ENCODE measurements at places on chromosomes 3 and 15. TPM values are rescaled to one million over a fixed set of nuclear protein-coding genes. Genes with fewer than 3 reads are reported as not detected.

- H3K4me1 ChIP-seq: peaks cover 53% of the 10 kb centered on the region
- DNase-seq: no peak
- H3K4me3 ChIP-seq: no peak overlapping the region
- H3K27me3 ChIP-seq: no peaks in the 10 kb centered on the region
- peak overlapping the region; percentile 99 for H3K27ac ChIP-seq
These were observed 1.6 kb downstream of the IMPDH2 start for GRCh38 chr3:49027634-49028033.

DNA sequence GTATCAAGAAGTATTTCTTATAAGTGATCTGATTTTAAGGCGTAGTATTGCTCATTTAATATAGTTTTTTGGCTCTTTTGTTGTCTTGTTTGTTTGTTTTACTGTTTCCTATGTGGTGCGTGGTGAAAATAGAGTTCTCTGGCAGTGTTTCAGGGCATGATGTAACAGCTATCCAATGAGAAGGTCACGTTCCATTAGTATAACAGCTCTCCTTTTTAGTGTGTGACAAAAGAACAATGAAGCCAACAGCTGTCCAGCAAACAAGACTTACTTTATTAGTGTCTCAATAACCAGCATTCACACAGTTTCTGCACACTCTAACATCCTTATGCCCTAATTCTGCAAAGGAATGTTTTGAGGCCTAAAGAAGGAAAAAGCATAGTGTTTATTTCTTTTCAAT is 127.9 kb downstream of the SLC25A26 start:
- no peaks in the 10 kb centered on the region for H3K27me3 ChIP-seq
- DNase-seq: no peak
- H3K4me1 ChIP-seq: peaks cover 16% of the 10 kb centered on the region
- H3K36me3 ChIP-seq: peaks cover 17% of the 10 kb centered on the region
- H3K27ac ChIP-seq: no peak overlapping the region
- H3K4me3 ChIP-seq: no peak overlapping the region

DNA sequence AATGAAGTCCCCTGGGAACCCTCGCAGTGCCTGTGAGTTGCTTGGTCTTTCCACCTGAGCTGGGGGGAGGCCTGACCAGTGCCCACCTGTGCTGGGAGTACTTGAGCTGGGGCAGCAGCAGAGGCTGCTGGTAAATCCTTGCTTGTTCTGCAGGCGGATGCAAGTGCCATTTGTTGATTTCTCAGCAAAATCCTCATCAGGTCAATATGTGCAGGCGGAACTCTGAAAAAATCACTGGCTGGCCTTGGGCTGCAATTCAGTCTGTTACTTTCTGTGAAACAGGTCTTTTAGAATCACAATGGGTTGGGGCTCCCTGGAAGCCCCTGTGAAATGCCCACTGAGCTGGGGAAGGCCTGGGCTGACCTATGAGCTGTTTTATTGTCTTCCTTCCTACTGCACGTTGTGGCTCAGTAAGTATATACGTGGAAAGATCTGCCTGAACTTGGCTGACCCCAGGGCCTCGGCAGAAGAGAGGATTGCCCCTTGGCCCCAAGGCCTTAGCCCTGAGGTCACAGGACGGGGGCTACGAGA is 182.0 kb upstream of the RGMA start:
- DNase-seq: no peak
- no peak overlapping the region for H3K4me3 ChIP-seq
- no peaks in the 10 kb centered on the region for H3K27me3 ChIP-seq

DNA sequence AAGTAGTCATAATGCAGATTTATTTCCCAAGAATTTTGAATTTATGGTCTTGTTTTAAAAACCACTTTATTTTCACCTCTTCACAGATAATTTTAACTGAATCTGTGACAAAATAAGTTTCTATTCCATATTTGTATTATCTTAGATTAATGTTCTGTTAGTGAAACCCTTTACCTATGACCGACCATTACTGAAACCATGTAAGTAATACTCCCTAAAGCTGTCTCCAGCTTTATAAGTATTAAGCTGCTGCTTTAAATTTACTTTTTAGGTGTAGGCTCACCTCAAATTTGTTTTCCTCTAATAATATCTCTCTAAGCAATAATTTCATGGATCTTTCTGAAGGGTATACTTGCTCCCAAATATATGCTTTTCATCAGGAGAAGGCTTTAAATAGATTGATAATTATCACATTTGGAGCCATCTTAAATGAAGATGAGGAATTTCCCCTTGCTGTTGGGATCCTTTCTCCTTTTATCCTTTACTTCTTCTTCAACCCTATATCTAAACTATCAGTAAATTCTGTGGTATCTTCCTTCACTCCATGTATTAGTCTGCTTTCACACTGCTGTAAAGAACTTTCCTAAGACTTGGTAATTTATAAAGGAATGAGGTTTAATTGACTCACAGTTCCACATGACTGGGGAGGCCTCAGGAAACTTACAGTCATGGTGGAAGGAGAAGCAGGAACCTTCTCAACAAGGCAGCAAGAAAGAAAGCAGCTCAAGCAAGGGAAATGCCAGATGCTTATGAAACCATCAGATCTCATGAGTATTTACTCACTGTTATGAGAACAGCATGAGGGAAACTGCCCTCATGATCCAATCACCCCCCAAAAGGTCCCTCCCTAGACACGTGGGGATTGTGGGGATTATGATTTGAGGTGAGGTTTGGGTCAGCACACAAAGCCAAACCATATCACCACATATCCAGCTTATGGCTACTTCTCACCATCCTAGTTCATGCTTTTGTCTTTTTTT is 92.3 kb upstream of the P2RY1 start:
- DNase-seq: no peak
- H3K4me1 ChIP-seq: no peaks in the 10 kb centered on the region
- no peaks in the 10 kb centered on the region for H3K27me3 ChIP-seq
- H3K4me3 ChIP-seq: no peak overlapping the region
- H3K27ac ChIP-seq: no peak overlapping the region

DNA sequence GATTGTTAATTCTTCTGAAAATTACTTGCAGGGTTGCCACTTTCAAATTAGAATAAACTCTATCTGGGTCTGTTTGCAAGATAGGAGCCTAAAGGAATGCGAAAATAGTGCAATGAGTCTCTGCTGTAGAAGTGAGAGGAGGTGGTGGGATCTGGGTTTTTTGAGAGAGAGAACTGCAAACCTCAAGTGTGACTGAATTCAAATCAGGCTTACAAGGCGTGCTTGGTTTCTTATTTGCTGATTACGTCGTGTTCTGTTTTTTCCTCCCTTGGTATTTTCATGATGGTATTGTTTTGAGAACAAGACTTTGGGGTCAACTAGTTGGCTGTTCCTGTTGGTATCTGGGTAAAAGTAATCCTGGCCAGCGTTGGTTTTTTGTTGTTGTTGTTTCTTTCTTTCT is 490.9 kb upstream of the CFAP20DC start:
- H3K27ac ChIP-seq: peak overlapping the region; percentile 5
- peaks cover 5% of the 10 kb centered on the region for H3K36me3 ChIP-seq
- H3K4me1 ChIP-seq: peaks cover 7% of the 10 kb centered on the region
- no peak for DNase-seq

Gene C3orf22
- total RNA-seq: not detected

- H3K4me3 ChIP-seq: no peak overlapping the region
- peaks cover 11% of the 10 kb centered on the region for H3K27me3 ChIP-seq
- H3K27ac ChIP-seq: no peak overlapping the region
- DNase-seq: no peak
- H3K36me3 ChIP-seq: no peaks in the 10 kb centered on the region
These were observed 20.4 kb downstream of the PTH1R start for GRCh38 chr3:46897829-46898320.

Gene INAFM2
- total RNA-seq: 6.2 TPM

Gene TRA2B
- total RNA-seq: 229 TPM

Gene PDHB
- 66.4 TPM for total RNA-seq

- peaks cover 32% of the 10 kb centered on the region for H3K4me1 ChIP-seq
- H3K27ac ChIP-seq: peak within 1 kb of the TSS; percentile 99
These were observed at the start of gene RAB11A for GRCh38 chr15:65869126-65869953. Gene RAB11A, plus strand, starts transcription at chr15:65869491. Its CDS starts 95 bp downstream, at chr15:65869586.

GRCh38 chr3:179264449-179264848 is 13.5 kb upstream of the KCNMB3 start:
- no peaks in the 10 kb centered on the region for H3K27me3 ChIP-seq
- DNase-seq: no peak
- H3K36me3 ChIP-seq: no peaks in the 10 kb centered on the region
- H3K4me3 ChIP-seq: no peak overlapping the region
- peaks cover 17% of the 10 kb centered on the region for H3K4me1 ChIP-seq

Gene ECE2
- total RNA-seq: not detected

DNA sequence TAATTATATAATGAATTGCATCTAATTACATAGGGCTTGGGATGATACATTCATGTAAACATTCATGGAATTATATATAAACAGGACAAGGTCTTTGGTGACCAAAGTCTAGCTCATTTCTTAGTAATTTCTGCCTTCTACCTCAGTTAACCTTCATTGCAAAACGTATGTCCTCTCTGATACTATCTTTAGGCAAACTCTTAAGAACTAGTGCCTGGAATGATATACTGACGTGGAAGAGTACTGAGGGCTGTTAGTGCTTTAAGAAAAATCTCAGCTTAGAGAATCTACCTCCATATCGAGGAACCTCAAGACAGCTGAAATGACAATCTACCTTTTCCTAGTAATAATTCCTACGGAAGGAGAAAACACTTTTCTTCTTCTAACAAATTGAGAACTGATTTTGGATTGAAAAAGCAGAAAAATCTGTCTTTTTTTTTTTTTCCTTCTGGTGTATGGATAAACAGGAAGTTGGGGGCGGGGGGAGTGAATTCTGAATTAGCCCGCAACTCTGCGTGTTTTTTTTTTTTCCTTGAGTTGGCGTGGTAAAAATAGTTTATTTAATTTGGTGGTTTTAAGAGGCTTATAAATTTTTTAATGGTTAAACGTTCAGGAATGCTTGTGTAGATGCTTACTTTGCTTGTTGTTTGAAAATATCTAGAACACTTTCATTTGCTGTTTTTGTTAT is 43.2 kb downstream of the RARB start:
- H3K27ac ChIP-seq: no peak overlapping the region
- H3K36me3 ChIP-seq: no peaks in the 10 kb centered on the region
- peaks cover 4% of the 10 kb centered on the region for H3K4me1 ChIP-seq
- DNase-seq: no peak

- DNase-seq: no peak
- no peaks in the 10 kb centered on the region for H3K36me3 ChIP-seq
- peak overlapping the region; percentile 91 for H3K27ac ChIP-seq
- peaks cover 14% of the 10 kb centered on the region for H3K27me3 ChIP-seq
- H3K4me3 ChIP-seq: peak overlapping the region; percentile 70
- peaks cover 21% of the 10 kb centered on the region for H3K4me1 ChIP-seq
These were observed 1.6 kb upstream of the SMAD6 start for GRCh38 chr15:66700412-66700801.

- H3K27me3 ChIP-seq: peaks cover 11% of the 10 kb centered on the region
- H3K4me1 ChIP-seq: peaks cover 2% of the 10 kb centered on the region
- H3K27ac ChIP-seq: no peak overlapping the region
- no peak for DNase-seq
- no peak overlapping the region for H3K4me3 ChIP-seq
These were observed 19.7 kb downstream of the PLSCR2 start for GRCh38 chr3:146449613-146450012.

Gene RBPMS2
- total RNA-seq: not detected

DNA sequence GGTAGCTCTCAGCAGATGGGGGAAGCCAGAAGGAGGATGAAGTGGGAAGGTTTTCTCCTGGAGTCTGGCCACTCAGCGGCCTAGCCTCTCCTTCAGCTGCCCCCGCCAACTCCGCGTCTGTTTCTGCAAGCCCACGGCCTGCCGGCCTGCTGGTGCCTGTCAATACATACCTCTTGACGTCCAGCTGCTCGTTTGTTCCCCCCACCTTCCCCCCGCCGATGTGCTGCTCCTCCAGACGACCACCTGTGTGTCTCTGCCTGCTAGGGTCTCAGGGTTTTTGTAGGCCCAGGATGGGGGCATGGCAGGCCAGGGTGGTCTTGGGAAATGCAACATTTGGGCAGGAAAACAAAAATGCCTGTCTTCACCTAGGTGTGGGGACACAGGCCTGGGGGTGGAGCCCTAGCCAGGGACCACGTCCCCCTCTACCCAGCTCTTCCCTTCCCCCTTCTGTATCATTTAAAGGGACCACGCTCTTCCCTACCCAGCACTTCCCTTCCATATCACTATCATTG is 137.8 kb downstream of the ALCAM start:
- H3K27ac ChIP-seq: no peak overlapping the region
- no peaks in the 10 kb centered on the region for H3K36me3 ChIP-seq
- peaks cover 3% of the 10 kb centered on the region for H3K27me3 ChIP-seq
- no peaks in the 10 kb centered on the region for H3K4me1 ChIP-seq
- no peak overlapping the region for H3K4me3 ChIP-seq

DNA sequence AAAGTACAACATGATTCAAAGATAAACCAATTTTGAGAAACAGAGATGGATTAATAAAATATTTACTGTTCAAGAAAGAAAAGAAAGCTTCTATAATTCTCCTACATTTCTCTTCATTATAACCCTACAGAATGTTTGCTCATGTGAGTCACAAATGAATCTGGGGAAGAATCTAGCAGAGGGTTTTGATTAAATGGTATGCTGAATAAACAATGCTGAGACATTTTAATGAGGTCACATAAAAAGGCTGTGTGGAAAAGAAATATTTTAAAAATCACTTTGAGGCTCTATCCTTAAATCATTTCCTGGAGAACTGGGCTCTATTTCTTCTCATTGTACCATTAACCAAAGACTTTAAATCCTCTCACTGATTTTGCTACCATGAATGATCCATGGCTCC is 727.7 kb downstream of the NTRK3 start:
- no peaks in the 10 kb centered on the region for H3K36me3 ChIP-seq
- H3K27me3 ChIP-seq: no peaks in the 10 kb centered on the region
- H3K4me1 ChIP-seq: no peaks in the 10 kb centered on the region
- H3K4me3 ChIP-seq: no peak overlapping the region

DNA sequence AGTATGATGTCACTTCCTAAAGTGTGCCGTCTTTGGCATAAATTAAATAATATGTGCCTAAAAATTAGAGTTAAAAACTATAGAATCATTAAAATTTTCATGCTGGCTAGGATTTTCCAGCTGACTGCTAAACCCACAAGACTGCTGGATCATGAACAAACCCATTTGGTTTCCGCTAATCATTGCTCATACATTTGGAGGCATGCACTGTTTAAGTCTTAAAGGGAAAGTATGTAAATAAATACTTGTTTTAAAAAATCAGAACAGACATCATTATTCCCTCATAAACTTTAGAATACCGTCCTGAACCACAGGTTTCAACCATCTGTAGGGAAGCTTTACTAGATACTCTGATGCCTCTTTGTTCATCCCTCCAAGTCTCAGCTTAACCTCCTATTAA is 26.5 kb downstream of the ATP6V1A start:
- no peak overlapping the region for H3K27ac ChIP-seq
- H3K27me3 ChIP-seq: no peaks in the 10 kb centered on the region
- DNase-seq: no peak
- H3K36me3 ChIP-seq: peaks cover 13% of the 10 kb centered on the region

GRCh38 chr3:67798412-67798811 is 144.0 kb upstream of the SUCLG2 start:
- H3K36me3 ChIP-seq: no peaks in the 10 kb centered on the region
- peaks cover 1% of the 10 kb centered on the region for H3K4me1 ChIP-seq

DNA sequence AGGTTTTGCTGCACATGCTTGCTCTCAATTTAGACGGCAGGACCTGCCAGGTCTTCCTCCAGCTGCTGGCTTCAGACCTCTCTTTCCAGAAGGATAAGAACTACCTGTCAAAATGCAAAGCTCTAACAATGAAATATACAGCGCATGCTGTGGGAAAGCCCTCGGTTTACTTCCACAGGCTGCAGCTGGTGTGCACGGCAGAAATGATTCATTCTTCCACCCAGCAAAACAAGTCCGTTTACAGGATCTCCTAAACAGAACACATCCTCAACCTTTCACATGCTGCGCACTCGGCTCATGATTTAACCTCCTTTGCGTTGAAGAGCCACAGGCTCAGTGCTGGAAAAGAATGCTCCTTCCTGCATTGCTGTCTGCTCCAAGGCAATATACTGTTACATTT is 92.4 kb upstream of the WNT5A start:
- H3K27me3 ChIP-seq: peaks cover 5% of the 10 kb centered on the region
- H3K4me1 ChIP-seq: no peaks in the 10 kb centered on the region
- DNase-seq: no peak
- no peaks in the 10 kb centered on the region for H3K36me3 ChIP-seq
- no peak overlapping the region for H3K4me3 ChIP-seq
- no peak overlapping the region for H3K27ac ChIP-seq

All from naive thymus-derived CD8-positive, alpha-beta T cell (primary cell).